ENCODE measurements at places on chromosomes 11 and 22.

GRCh38 chr22:50001388-50002231, 11.0 kb downstream of the IL17REL start:
- DNase-seq = no peak

DNA sequence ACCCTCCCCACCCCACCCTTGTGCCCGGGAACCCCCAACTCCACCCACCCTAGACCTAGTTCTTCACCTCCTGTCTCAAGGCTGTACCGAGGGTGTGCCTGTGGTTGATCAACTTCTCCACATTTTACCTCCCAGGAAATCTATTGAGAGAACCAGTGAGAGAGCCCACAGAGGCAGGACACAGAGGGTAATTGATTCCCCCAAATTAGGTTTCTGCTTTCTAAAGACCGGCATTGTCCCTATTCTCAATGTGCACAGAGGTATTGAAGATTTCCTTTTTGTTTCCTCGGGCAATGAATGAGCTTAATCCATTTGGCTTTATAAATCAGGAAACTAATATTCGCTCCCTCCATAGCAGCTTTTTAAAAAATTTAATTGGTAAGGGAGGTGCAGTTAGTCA, 6.0 kb upstream of the LMO1 start:
- DNase-seq = no peak

DNA sequence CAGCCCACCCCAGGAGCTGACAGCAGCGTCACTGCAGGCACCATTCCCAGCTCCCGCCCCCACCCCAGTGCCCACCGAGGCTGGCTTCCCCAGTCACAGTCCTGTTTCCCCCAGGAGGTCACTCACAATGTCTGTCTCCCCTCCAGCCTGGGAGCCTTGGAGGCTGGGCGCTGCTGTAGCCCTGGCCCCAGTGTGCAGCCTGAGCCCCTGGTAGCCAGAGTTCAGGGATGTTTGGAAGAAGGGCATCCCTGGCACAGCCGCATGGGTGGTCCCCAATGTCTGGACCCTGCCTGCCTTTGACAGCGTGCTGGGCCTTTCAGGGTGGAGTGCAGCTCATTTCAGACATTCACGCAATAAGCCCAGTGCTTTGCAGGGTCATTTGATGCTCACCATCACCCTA, 4.3 kb downstream of the CAPN5 start:
- no peak for DNase-seq

DNA sequence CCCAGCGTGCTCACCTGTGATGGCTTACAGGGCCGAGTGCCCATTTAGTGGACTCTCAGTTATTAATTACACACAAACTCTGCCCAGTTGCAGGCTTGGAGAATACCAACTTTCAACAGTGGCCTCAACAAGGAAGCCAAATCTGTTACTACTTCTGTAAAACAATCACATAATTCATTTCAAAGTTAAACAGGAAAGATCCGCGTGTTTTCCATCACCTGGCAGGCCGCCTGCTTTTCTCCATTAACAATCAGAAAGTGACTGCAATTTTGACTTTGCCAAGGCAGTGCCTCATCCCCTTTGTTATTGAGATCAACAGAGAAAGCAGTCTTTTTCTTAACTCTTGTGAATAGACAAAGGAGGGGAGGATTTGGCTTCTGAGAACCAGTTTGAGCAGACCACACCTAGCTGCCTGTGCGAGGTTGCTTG, 77.7 kb downstream of the BARX2 start:
- DNase-seq = peak; percentile 35

- no peak for DNase-seq
These were observed 122.5 kb downstream of the GALNT18 start for GRCh38 chr11:11499300-11499699.

GRCh38 chr22:44080936-44081861, 57.1 kb downstream of the PARVB start:
- peak; percentile 61 for DNase-seq

DNA sequence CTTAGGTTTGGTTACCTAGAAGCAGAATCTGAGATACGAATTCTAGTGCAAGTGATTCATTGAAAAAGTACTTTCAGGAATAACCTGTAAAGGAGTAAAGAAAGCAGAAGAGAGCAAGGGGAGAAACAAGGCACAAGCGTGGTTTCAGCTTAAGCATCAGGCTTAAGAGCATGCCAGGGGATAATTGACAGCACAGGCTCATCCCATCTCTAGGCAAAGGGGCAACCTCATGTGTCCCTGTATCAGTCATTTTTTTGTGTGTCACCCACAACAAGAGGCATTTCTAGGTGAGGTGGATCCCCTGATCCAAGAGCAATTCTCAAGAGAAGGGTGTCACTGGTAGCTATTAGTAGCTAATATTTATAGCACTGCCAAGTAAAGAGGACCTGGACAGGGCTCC, 8.0 kb downstream of the PATE2 start:
- no peak for DNase-seq

DNA sequence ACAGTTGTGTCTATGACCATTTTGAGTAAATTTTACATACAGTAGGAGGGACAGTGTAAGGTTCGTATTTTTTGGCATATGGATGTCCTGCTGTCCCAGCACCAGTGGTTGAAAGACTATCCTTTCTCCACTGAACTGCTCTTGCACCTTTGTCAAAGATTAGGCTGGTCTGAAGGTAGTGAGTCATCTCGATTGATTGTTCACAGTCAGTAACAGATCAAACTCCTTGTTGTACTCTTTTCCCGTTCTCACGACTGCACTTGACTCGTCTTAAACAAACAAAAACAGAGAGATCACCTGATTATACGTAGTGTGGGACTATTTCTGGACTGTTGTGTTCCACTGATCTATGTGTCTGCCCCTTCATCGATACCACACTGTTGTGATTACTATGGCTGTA, 77.1 kb downstream of the DGCR2 start:
- no peak for DNase-seq

DNA sequence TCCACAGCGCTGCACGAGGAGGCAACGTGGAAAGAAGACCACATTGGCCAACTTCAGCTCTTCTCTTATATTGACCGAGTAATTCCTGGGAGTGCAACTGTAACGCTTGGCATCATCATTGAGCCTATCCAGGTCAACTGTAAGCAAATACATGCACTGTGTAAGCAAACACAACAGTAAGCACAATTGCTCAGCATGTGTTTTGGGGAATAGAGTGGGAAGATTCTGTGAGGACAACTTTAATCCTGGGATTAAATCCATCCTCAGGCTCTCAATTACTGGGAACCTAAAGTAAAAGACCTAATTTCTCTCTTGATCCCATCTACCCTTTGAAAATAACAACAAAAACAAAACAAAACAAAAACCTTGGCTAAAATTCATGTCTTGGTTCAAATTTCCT, 109.5 kb upstream of the DDI1 start:
- no peak for DNase-seq

GRCh38 chr22:50526834-50527801, 1.7 kb upstream of the SCO2 start:
- DNase-seq = peak; percentile 47

DNA sequence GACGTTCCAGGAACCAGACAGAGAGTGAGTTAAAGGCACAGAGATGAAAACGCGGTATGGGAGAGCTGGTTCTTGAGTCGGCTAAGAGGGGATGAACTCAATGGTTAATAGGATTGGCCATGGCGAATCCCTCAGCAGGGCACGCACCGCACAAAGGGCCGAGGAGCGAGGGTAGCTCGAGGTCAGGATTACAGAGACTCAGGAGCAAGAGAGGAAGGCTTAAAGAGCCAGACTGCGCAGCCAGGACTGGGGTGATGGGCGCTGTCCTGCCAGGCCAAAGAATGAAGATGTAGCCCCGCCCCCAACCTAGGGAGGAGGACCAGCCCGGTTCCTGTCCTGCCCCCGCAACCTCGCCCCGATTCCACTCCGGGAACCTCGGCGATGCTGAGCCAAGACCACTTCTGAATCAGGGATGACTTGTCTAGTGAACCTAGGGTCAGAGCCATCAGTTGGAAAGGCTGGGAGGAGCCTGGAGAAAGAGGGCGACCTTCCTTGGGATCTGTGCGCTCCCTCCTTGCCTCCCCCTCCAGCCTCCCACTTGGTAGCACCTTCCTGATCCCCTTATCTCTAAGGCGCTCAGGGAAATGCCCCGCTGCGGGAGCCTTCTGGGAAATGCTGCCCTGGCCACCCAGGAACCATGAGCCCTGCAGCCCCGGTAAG, at the start of gene PLEKHB1:
TSS of gene PLEKHB1 (plus strand) at position 610 of the 660 bp plus-strand sequence. CDS start at position 638, 28 bp downstream.
- DNase-seq = peak; percentile 30

GRCh38 chr11:64582885-64583284, 8.1 kb upstream of the SLC22A12 start:
- no peak for DNase-seq

- no peak for DNase-seq
These were observed 35.5 kb downstream of the CDPF1 start for GRCh38 chr22:46214616-46215015.

DNA sequence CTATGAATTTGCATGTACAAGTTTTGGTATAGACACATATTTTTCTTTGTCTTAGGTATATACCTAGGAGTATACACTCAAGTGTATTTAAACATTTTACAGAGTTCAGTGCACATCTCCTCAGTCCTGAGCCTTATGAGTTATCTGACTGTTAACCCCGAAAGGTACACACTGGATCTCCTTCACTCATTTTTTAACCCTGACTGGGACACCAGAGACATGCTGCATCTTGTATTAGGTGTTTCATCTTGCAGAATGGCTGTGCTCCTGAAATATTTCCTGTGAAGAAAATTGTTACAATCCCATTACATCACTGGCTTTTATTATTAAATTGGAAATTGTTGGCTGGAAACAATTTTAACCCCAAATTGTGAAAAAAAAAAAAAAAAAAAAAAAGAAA, 15.3 kb downstream of the PARVA start:
- no peak for DNase-seq

- DNase-seq = no peak
These were observed 74.8 kb downstream of the ETS1 start for GRCh38 chr11:128512474-128512996.

DNA sequence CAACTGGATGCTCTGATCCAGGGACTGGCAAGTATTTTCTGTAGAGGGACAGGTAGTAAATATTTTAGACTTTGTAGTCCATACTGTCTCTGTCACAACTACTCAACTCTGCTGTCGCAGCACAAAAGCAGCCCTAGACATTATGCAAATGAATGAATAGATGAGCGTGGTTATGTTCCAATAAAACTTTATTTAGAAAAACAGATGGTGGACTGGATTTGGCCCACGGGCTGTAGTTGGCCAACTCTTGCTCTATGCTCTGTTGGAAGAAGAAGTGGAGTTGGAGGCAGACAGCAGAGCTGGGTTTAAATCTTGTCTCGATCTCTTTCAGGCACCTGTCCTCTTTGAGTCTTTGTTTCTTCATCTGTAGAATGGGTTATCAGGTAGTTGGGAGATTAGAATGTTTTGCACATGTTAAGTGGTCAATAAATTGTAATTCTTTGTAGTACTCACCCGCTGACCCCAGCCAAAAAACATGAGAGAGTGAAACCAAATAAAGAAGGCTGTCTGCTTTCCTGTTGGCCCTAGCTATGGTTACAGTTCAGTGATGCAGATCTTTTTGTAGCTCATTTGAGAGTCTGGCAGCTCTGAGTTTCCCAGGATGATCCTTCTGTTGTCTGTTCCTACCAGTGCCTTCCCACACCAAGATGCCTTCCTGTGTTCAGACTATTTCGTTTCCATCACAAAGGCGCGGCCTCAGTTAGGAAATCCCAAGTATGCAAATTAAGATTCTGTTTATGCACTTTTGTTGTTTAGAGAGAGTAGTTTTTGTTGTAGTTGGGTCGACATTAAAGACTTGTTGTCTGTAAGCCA, 198.1 kb upstream of the SEZ6L start:
- DNase-seq = peak; percentile 47

GRCh38 chr11:134332189-134332631, 422 bp downstream of the GLB1L2 start:
- DNase-seq = no peak

Measured in iPS DF 19.7 (cell line).